ENCODE measurements at places on chromosomes 6 and 20. TPM values are rescaled to one million over a fixed set of nuclear protein-coding genes. Genes with fewer than 3 reads are reported as not detected.

GRCh38 chr20:33667245-33667675 lies 517 bp downstream of the ACTL10 start:
- peak overlapping the region; percentile 65 for H3K4me3 ChIP-seq
- DNase-seq: peak; percentile 27
- peaks cover 14% of the 10 kb centered on the region for H3K36me3 ChIP-seq
- H3K4me1 ChIP-seq: peaks cover 25% of the 10 kb centered on the region
- H3K27ac ChIP-seq: peak overlapping the region; percentile 10

Gene EFCAB8
- total RNA-seq: not detected

DNA sequence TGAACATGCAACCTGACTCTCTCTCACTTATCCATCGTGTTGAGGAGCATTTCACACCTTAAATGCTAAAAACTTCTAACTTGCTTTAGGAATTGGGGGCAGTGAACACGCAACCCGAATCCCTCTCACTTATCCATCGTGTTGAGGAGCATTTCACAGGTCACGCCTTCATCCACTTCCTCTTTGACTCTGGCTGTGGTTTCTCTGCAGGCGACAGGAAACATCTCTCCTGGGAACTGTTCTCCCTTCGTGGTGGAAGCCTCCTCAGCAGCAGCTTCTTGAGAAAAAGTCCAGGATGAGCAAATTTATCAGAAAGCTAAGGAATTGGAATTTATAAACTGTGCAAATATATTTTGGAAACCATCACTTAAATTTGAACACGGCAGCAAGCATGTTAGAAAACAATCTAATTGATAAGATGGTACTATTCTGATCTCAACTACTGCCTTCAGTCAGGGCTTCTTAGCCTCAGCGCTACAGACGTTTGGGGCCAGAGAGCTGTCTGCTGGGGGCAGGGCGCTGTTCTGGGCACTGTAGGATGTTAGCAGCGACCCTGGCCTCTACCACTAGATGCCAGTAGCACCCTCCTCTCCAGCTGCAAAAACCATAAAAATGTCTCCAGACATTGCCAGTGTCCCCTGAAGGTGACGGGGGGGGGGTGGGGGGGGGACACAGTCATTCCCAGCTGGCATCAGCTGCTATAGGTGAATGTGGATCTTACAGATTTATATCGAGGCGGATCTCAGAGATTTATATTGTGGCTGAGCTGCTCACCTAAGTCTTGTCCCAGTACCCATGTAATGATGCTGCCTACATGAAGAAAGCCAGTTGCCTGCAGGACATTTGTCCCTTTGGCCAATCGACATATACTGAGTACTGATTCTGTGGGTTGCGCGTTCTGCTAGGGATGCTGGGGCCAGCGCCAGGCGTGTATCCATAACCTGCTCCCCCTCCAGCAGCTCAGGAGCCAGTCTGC lies 26.2 kb downstream of the CTCFL start:
- H3K4me1 ChIP-seq: peaks cover 15% of the 10 kb centered on the region
- H3K27ac ChIP-seq: no peak overlapping the region
- DNase-seq: peak; percentile 67
- no peaks in the 10 kb centered on the region for H3K27me3 ChIP-seq

Gene DSP
- total RNA-seq: 71.6 TPM

Gene APOM
- total RNA-seq: 1.6 TPM

Gene FBXO30
- total RNA-seq: 2.5 TPM

Gene TXLNB
- total RNA-seq: not detected

DNA sequence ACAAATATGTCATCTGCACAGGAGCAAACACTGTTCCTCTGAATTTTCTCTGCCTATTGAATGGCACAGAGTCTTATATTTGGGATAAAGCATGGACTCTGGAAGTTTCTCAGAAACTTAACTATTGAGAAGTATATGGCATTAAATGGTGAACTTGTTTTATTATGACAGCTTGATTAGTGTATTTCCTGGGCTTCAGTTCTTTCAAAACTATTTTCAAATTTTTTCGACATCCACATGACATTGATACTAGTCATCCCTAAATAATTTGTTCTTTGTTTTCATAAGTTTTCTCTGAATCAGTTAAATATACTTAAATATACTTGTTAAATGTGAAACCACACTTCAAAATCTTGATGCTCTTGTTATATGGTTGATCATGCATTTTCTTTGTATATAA lies 144.0 kb upstream of the TSHZ2 start:
- no peak overlapping the region for H3K4me3 ChIP-seq
- no peak for DNase-seq
- no peak overlapping the region for H3K27ac ChIP-seq
- H3K4me1 ChIP-seq: no peaks in the 10 kb centered on the region
- H3K27me3 ChIP-seq: 0 out of 2 replicates have a peak, but pooled peaks cover 6% of the 10 kb centered on the region

DNA sequence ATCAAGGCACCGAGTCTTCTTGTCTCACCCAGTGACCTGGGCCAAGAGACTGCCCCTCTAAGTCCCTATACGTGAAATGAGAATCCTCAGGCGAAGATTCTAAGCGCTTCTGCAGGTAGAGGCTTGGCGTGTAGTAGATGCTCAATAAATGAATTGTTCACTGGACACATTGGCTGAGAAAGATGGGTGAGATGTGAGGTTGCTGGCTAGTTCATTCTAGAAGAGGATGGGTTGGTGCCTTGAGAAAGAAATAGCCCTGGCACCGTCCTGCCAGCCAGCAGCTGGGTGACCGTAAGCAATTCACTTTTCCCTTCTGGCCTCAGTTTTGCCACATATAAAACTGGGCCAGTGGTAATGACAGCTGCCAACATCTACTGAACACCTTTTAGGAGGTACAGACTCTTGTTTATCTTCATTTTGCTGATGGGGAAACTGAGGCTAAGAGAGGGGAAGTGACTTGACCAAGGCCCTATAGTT lies 1.4 kb downstream of the SRC start:
- peak overlapping the region; percentile 70 for H3K4me3 ChIP-seq
- H3K4me1 ChIP-seq: peaks cover 35% of the 10 kb centered on the region
- no peak overlapping the region for H3K27ac ChIP-seq
- H3K27me3 ChIP-seq: no peaks in the 10 kb centered on the region

Measured in PC-3 (cell line).